ENCODE measurements at places on chromosomes 3 and 15.

- DNase-seq, result peak; percentile 76
These were observed 581.4 kb downstream of the MECOM start for GRCh38 chr3:169082076-169082475.

- no peak for DNase-seq
These were observed 526.4 kb downstream of the SOX2 start for GRCh38 chr3:182238126-182238525.

DNA sequence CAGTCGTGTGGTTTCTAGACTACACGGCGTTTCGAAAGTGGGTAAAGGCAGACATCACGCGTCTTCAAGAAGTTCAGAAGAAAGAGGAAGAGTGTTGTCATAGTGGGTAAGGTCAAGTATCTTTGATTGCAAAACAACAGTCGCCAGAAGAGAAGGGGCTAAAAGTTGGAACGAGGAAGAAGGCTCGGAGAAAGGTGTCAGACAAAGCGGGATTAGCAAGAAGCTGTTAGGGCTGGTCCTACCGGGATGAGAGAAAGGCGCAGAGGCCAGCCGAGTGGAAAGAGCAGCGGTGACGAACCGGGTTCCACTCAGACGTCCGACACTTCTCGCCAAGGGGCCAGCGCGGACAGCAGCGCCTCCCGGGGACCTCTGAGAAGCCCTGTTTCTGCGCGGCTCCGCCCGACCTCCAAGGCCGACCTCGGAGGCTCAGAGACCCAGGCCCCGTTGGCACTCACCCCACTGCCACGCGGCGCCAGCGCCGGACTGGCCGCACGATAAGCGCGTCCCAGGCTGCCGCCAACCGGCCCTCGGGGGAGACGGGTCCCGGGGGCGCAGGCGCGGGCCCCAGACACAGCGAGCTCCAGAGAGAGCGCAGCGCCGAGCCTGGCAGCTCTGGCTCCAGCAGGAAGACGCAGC, 436 bp downstream of the ADPGK start:
- peak; percentile 48 for DNase-seq

DNA sequence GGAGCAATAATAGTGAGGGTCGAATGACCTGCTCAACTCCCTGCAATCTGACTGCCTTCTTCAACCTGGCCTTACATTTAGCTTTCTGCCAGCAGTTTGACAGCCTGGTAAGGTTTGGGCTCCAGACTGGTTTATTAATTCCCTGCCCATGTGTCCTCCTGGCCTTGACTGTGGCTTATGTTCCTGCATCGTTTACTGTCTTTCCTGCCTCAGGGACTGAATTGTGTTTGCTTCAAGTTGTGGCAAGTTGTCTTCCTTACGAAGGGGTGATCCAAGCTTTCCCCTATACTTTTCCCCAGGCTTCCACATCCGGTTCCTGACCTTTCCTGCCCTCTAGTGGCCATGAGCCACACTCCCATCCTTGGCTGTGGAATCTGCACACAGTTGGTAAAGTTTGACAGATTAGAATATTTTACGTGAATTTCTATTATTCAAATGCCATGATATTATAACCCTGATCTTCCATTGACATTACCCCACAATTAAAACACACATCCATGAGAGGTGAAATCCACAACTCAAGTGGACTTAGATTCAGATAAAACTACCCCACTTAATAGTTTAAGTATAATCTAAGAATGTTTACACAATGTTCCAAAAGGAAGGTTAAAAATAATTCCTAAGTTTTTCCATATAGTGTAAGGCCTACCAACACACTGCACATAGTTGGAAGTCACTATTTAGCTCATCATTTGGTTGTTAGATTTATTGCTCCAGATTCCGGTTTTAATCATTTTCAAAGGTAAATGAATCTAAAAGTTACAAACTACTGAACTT, 95.7 kb downstream of the NEDD4 start:
- peak; percentile 66 for DNase-seq

- no peak for DNase-seq
These were observed 42.0 kb downstream of the WWTR1 start for GRCh38 chr3:149615731-149616221.

- no peak for DNase-seq
These were observed 82.1 kb downstream of the LRRC28 start for GRCh38 chr15:99333413-99333812.

- DNase-seq, result no peak
These were observed 108.5 kb downstream of the FILIP1L start for GRCh38 chr3:100005665-100006393.

DNA sequence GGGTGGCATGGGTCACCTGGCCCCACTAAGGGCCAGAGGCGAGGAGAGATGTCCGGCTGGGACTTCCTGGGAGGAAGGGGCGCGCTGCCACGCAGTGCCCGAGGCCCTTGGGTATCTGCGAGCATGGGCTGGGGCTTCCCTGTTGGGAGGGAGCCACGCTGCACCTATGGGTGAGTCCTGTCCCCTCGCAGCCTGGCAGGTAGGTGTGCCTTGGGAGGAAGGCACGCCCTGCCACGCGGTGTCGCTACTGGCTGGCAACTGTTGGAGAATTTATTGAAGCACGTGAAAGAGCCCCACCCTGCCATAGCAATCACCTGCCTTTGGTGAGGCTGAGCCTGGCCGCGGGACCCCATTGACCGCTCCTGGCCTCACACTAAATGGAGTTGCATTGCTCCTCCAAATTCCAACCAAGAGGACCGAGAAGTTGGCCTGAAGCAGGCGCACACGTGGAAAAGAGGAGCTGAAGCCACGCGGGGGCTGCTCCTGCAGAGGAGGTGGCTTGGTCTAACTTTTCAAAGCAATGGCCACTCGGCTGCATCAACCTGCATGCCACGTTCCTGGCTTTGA, 134.2 kb downstream of the TJP1 start:
- no peak for DNase-seq

DNA sequence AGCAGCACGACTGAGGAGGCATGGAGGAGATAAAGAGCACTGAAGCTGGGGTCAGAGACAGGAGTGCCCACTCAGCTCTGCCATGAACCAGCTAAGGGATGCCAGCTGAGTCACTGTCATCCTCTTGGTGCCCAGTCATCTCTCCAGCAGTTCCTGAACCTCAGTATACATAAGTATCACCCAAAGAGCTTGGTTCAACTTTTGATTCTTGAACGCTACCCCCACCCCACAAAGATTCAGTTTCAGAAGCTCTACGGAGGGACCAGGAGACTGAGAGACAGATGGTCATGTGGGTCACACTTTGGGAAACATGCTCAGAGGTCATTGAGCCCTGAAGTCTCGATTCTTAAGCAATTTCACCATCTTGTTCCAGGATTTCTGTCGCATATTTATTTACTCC, 108.4 kb downstream of the ALDH1A2 start:
- DNase-seq, result no peak

DNA sequence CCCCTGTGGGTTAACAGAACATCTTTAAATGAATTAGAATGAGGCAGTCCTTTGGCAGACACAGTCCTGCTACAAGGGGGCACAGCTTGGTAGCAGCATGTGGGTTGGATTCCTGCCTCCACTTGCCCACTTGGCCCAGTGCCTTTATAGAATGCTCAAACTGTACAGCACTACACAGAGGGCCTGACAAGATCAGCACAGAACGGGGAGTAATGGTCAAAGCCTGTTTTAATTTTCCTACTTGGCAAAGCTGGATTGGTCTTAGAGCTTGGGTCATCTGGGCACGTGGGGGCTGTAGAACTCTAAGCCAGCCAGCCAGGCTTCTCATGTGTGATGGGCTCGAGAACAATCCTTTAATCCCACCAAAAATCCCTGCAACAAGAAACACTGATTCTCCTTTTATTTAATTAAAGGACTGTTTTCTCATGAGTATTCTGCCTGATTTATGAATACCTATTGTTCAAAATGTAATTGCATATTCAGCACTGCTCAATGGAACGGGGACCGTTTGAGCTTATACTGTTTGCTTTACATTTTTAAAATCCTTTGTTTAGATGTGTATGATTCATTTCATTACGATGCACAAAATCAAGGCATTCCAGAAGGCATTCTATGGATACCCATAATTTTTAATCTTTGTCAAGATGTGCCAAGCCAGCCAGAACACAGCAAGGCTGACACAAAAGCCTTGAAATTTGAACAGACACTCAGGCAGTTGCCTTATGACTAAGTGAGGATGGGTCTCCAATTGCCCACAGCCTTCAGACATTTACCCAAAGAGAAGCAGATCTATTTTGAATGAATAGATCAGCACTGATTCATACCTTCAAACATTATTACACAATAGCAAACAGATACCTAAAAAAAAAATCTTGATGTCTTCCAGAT, 249.3 kb upstream of the TGFBR2 start:
- peak; percentile 59 for DNase-seq

DNA sequence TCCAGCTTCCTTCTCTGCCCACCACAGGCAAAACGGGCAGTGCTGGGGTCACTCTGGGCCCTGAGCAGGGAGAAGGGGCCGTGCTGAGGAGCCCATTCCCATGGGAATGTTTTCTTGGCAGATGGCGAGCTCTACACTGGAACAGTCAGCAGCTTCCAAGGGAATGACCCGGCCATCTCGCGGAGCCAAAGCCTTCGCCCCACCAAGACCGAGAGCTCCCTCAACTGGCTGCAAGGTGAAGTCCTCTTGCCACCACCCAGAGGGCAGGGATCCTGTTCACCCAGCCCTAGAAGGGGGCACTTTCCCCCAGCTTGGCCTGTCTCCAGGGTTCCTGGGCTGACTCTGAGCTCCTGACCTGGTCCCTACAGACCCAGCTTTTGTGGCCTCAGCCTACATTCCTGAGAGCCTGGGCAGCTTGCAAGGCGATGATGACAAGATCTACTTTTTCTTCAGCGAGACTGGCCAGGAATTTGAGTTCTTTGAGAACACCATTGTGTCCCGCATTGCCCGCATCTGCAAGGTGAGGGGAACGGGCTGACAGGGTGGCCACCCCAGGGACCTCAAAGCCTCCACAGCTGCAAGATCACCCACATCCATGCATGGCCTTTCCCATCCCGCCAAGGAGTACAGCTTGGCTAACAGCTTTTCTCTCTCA, 12.4 kb downstream of the CIB1 start:
- peak; percentile 87 for DNase-seq

- no peak for DNase-seq
These were observed 17.8 kb downstream of the ZIC1 start for GRCh38 chr3:147426931-147427330.

GRCh38 chr3:63192248-63192647, 85.9 kb upstream of the SYNPR start:
- no peak for DNase-seq

DNA sequence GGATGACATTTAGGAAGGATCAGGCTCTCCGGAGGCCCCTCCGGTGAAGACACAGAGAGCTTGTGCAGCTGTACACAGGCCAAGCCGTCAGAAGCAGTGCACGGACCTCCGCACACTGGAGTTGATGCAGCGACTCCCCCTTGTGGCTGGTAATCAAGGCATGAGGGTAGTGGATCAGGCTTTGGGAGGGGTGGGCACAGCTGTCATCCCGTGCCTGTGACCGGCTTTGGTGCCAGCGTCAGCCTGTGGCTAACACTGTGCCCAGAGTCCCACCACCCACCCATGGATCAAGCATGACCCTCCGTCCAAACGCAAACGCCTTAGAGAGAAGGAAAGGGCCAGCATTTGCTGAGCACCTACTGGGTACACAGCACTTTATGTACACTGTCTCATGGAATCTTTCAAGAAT, 8.2 kb upstream of the GRIP2 start:
- peak; percentile 30 for DNase-seq

DNA sequence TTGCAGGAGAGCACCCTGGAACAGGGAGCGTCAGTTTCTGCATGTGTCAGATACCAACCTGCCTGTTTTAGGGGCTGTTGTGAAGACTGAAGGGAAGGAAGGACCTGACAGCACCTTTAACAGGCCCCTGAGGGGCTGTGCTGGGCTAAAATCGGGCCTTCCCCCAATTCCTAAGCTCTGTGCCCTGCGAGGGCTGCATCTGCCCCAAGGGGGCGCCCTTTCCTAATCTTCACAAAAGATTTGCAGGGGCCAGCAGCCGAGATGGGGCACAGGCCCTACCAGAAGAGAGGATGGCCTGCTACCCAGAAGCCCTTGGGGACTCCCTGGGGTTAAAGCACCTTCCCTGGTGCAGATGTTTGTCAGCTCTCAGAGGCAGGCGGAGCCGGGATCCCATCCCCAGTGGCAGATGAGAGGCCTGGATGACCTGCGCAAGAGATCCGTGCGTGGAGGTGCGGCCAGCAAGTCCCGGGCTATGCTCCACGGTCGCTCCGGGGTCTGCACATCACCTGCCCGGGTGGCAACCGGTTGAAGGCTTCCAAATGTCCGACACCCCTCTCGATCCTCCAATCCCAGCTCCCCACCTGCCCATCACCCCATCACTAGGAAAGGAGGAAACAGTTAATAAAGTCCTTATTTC, 53.6 kb downstream of the RHCG start:
- peak; percentile 48 for DNase-seq

DNA sequence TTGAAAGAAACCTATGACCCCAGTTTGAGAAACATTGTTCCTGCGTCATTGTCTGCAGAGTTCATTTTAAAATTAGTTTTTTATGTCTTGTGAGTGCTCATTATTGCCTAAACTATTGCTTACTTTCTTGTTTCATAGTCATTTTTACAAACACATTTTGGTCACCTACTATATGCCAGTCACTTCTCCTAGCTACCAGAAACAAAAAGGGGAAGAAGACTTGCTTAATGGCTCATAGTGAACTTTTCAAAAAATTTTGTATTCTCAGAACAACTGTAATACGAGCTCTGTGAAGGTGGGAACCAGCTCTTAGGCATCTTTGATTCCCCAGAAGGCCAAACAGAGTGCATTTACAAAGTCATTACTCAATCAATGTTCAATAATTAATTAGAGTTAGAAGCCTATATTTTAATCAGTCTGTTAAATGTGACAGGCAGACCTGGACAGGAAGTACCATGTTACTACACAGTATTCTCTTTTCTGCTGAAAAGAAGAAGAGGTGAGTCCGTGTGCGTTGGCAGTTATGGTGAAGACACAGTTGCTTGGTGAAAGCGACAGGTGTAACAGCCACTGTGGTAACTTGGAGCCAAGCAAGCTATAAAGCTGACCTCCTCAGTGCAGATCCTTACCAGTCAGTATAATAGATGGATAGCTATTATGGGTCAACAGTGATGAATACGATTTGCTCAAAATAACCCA, 46.6 kb downstream of the DPPA2 start:
- DNase-seq, result no peak

DNA sequence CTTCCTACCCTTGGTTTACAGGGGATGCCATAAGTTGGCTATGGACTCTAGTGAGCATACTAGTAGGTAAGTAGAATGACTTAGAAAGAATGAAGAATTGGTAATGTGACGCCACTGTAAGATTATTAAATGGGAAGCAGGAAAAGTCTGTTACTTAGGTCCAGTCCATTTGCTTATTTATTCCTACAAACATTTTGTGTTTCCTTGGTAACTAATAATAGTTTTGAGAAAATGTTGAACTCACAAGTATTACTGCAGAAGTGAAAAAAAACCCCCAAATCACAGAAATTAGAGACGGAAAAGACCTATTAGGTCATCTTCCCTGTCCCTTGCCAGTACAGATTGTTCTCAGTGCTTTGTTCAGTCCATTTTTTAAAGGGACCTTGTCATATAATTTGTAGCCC, 63.5 kb downstream of the CMSS1 start:
- DNase-seq, result no peak

DNA sequence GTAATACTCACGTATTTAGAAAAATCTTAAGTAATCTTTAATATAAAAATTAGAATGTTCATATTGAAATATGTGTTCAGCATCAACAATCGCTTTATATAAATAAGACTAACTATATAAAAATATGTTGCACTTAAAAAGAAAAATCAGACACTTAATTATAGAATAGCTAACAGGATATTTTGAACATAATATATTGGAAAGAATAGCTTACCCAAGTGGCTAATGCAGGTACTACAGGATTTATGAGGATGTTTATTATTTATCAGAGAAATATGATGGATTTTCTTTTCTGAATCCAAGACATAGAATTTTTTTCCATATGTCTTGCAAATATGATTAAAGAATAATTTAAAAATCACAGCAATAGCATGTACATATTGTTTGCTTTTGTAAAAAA, 567.9 kb upstream of the GBE1 start:
- DNase-seq, result no peak

GRCh38 chr15:67175643-67176071, 78.8 kb downstream of the AAGAB start:
- peak; percentile 54 for DNase-seq
